Substantia nigra (tissue), 51 donors: ENCODE measurements at places on chromosomes 13 and 19.
A peak's percentile ranks its signal among the peaks of the same experiment; 100 is the strongest.

GRCh38 chr19:41166944-41167804 lies 25.8 kb upstream of the CYP2S1 start:
- no peak for DNase-seq

- DNase-seq, result no peak
These were observed 25.1 kb downstream of the RFX1 start for GRCh38 chr19:13981021-13981420.

GRCh38 chr19:46009530-46010510 lies 13.0 kb downstream of the PGLYRP1 start:
- peak; percentile 66 for DNase-seq

- DNase-seq, result no peak
These were observed 1.3 kb downstream of the BBC3 start for GRCh38 chr19:47229676-47230053.

GRCh38 chr13:39483326-39483725 lies 119.7 kb downstream of the LHFPL6 start:
- no peak for DNase-seq

GRCh38 chr13:95643571-95643935 lies 953 bp downstream of the DZIP1 start:
- DNase-seq, result no peak

- DNase-seq, result no peak
These were observed 10.3 kb upstream of the CACNG7 start for GRCh38 chr19:53898636-53899341.

DNA sequence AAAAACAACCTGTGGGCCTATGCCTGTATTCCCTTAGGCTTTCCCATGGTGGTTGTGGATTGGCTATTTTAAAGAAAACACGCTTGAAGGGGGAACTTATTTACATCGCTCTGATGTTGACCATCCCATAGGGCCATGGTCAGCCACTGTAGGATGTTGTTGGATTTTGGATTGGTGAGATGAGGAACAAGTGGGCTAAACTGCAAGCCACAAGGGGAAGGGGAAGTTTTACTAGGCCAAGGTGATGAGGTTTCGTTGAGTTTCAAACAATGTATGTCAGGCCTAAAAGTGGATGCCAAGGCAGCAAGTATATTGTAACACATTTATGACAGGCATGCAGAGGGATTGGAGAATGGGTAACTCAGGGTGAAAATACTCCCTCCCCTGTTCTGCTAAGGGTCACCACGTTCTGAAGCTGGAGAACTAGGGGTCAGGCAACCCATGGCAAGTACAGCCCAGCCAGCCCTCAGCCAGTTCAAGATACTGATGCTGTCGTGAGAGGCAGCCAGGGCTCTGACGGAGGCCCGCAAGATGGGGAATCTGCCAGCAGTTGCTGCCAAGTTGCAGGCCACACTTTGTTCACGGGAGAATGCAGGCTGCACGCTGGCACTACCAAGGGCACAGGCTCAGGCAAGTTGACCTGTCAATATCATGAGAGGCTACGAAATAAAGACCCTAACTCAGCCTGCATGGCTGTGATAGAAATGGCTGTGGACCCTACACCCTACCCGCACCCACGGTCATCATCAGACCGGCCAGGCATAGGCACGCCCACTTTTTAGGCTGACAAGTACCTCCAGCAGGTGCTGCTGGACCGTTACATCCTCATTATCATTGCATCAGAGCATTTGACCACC lies 11.1 kb downstream of the IRGC start:
- no peak for DNase-seq

DNA sequence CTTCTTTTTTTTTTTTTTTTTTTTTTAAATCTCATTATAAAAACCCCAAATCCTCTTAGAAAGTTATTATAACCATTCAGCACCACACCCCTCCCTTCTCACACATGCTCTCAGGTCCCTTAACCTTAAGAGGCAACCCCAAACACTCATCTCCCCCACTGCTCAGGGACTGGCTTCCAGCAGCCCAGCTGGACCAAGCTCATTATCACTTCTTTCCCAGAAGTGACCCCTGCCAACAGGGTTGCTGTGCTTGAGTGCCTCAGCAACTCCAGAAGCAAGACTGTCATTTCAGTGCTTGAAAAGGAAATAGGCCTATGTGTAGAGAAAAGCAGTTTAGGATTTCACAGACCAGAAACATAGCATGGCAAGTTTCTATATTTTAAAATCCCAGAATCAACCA lies 84.3 kb downstream of the SLAIN1 start:
- DNase-seq, result no peak

DNA sequence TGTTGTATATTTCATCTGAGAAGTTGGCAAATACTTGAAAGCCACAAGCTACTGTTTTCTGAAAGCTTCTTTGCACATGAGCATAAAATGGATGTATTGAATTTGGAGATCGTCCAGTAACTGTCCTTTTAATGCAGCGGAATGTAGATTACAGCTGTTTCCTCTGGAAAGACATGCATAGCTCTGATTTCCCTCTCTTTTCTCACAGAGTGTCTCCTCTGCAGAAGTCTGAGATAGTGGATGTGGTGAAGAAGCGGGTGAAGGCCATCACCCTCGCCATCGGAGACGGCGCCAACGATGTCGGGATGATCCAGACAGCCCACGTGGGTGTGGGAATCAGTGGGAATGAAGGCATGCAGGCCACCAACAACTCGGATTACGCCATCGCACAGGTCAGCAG lies 283.0 kb downstream of the SHISA2 start:
- DNase-seq, result no peak

- DNase-seq, result no peak
These were observed 81.5 kb upstream of the SHISA2 start for GRCh38 chr13:26133286-26133685.

DNA sequence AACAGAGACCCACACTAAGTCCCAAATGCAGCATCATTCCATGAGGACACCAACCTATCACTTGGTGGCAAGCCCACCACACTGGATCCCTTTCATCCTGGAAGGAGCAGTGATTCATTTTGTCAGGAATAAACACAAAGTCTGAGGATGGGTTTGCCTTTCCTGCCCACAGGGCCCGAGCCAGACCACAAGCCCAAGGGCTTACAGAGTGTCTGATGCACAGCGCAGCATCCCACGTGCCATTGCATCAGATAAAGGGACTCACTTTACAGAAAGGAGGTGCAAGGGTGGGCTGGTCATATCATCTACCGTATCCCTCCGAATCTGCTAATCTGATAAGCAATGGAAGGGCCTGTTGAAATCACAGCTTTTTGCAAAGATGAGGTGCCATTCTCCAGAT lies 12.2 kb upstream of the KCTD15 start:
- no peak for DNase-seq

DNA sequence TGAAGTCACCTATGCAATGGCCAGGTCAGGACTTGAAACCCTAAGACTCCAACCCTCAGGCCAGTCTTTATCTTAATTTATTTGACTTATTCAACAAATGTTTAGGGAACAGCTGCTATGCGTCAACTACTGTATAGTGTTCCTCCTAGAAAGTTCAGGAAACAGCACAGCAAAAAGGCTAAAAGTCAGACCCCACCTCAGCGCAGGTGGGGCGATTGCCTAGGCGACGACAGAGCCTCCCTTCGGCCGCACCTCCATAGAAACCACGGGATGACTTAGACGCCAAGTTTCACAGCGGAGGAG lies 502 bp downstream of the VRK3 start:
- no peak for DNase-seq

DNA sequence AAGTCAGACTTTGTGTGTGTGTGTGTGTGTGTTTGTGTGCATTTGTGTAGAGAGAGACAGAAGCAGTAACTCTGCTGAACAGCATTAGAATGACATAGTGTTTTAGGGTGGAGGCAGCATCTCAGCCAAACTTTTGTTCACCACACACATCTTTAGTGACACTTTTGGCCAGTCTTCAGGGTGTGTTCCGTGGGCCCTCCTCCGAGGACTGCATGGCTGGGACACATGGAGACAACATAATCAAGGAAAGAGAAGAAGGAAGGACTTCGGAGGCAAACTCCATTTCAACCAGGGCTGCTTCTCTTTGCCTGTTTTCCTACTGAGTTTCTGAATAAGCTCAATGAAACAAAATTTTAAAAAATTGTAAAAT lies 205.1 kb downstream of the LHFPL6 start:
- no peak for DNase-seq

GRCh38 chr19:29384656-29385055 lies 141.1 kb upstream of the VSTM2B start:
- DNase-seq, result no peak

DNA sequence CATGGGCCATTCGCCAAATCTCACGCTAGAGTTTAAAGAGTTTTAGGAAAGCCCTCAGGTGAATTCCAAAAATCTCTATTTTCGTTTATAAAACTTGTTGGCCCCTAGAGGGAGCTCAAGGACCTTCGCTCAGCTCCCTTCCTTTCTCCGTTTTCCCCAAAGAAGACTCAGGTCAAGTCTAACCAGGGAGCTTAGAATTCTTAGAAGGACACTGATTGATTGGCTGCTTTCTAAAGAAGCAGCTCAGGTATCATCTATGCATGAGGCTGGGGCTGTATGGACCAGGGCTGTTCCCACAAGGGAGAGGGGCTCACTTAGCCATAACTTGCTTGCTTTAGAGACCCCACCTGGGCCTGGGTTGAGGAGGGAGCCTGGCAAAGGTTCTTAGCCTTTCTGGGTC lies 20.5 kb downstream of the DZIP1 start:
- no peak for DNase-seq
